Left forelimb (tissue), 1 donor: ENCODE measurements at places on chromosomes 5 and 9.

DNA sequence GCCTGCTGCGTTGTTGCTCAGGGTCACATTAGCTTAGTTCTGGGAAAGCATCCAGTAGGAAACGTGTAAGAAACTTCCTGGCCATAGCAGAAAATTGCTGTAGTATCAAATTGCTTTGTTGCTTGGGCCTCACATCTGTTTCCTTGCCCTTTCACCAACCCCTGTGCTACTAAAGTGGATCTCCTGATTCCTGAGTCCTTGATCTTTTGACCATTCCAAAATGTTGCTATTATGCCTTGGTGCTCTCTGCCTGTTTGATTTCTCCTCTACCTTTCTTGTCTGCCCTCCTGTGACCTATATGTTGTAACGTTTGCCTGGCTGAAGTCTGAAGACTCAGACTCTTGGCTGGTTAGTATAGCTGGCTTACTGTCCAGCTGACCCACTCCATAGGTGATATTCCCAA, 350.5 kb downstream of the ADGRV1 start:
- DNase-seq: no peak

DNA sequence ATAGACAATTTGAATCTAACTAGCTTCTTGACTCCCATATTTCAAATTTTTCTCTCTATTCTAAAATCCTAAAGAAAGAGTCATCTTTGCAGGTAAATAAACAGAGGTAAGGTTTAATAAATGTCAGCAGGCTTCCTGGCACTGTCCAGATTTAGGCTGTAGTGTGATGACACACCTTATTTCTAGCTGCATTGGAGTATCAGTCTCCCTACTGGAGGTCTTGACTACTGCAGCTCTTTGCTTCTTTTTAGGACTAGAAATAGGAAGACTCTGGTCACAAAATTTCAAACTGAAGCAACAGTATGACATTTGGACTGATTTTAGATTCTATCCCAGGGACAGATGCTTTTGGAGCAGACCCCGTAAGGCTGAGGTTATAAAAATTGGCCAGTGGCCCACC, 40.7 kb upstream of the PPP3R2 start:
- DNase-seq: no peak

- DNase-seq: no peak
These were observed 110.8 kb downstream of the PAPPA start for GRCh38 chr9:116264361-116264760.

DNA sequence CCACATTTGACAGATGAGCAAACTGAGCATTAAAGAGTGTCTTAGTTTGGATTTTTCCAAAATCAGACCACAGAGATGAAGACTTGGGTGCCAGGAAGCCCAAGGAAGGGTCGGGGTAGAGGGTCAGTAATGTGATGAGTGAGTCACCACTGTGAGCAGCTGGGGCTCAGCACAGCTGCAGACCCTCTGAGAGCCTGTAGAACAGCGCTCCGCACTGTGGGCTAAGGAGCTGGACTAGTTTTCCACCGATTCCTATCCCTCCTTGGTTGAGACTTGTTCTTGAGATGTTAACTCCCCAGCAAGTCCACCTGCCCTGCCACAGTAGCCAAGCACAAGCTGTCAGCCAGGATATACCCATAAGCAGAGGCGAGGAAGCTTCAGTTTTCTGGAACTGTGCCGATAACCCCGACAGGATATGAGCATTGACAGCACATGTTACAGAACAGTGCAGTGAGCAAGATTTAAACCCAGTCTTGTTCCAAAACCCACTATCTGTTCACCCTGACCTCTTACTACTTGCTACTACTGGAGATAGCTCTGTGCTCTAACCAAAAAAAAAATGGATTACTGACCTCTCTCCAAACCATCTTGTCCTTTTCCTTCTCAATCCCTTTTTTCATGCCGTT, 31.8 kb downstream of the EGFLAM start:
- no peak for DNase-seq

DNA sequence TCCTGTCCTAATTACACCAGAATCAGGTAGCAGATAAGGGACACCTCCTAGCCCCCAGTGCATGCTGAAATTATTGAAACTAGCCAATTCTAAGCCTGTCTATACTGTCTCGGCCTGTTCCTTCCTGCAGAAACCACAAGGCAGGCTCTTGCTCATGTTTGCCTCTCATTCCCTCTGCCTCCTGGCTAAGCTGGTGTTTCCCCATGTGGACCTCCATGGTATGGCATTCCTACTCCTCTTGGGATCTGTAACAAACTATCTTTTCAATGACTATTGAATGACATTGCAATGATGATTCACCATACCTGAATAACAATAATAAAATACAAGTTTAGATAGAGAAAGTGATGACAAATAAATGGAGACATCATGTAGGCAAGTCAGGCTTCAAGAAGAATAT, 35.6 kb upstream of the ADAMTS16 start:
- DNase-seq: no peak

DNA sequence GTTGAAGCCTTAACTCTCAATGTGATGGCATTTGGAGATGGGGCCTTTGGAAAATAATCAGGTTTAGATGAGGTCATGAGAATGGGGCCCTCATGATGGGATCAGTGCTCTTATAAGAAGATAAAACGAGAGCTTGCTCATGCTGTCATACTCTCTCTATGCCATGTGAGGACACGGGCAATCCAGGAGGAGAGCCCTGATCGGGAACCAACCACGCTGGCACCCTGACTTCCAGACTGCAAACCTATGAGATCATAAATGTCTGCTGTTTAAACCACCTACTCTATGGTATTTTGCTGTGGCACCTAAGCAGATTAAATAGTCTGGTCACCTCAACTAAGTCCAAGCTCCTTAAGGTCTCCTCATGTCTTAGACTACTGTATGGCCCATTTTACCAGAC, 10.0 kb downstream of the HMGCS1 start:
- no peak for DNase-seq

- DNase-seq: no peak
These were observed 28.5 kb upstream of the RICTOR start for GRCh38 chr5:39102684-39103155.

- DNase-seq: no peak
These were observed 56.8 kb downstream of the NIPAL4 start for GRCh38 chr5:157516626-157517325.
